Glutamatergic neuron (in vitro differentiated cells): ENCODE measurements at places on chromosomes 3 and 15.

DNA sequence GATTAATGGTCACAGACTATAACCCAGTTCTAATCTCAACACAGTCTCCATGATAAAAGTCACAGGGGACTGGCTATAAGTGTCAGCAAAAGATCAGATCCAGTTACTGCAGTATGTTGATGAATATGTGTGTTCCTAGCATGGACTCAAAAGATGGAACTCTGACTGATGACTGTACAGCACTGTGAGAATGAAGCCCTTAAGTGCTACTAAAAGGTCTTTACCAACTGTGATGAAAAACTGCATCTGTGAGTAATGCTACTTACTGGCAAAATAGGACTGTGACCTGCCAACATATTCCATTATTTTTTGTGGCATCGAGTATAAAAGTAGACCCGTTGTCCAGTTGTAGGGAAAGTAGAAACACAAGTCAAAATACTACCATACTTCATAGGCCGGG, 284.2 kb downstream of the ROBO2 start:
- DNase-seq: no peak

DNA sequence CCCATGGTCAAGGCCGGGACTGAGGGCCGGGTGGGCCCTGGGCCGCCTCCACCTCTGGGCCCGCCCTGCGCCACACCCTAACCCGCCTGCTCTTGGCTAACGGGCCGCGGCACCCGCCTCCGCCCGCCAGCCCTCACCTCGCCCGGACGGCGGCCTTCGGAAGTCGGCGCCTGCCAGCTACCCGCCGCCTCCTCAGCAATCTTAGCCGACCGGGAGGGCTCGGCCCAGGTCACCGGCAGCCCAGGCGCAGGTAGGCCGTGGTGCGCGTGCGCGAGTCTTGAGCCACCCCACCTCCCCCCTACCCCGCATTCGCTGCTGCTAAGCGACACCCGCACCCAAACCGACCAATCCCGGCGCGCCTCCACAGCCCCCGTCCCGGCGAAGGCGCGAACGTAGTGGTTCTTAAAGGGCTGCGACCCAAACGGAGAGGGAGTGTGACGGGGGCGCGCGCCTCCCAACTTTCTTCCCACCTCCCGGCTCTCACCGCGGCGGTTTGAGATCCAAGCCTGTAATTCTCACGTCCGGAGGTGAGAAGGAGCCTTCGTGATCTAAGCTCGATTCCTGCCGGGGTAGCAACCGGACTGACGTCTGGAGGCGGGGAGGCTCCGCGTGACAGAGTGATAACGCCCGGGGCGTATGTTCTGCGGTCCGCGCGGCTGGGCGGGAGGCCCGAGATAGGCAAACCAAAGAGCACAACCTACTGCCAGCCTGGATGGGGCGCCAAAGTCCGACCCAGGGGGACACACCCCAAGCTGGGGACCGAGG, at the start of gene SEC22C:
Gene SEC22C (minus strand): TSS at position 259 of the 765 bp plus-strand sequence. CDS start 12,921 bp downstream, outside the sequence.
- peak; percentile 98 for DNase-seq

DNA sequence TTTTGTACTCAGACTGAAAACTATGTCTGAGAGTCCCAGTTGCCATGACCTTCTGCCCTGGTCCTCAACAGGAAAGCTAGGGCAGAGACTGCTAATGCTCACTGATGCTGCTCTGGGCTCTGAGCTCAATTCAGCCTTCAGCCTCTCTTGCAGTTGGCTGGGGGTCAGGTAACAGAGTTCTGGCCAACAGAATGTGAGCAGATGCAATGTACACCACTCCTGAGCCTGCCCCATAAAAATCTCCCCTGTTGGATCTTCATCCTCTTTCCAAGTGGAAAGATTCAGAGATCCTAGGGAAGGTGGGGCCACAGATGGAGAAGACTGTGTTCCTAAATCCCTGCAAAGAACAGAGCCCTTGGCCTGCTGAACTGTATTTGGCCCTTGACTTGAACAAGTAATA, 87.8 kb downstream of the PDZRN3 start:
- no peak for DNase-seq

- peak; percentile 50 for DNase-seq
Observed at GRCh38 chr15:71780115-71780976, 30.0 kb upstream of the NR2E3 start.
